T-helper 1 cell (primary cell): ENCODE measurements at places on chromosomes 4 and X.

DNA sequence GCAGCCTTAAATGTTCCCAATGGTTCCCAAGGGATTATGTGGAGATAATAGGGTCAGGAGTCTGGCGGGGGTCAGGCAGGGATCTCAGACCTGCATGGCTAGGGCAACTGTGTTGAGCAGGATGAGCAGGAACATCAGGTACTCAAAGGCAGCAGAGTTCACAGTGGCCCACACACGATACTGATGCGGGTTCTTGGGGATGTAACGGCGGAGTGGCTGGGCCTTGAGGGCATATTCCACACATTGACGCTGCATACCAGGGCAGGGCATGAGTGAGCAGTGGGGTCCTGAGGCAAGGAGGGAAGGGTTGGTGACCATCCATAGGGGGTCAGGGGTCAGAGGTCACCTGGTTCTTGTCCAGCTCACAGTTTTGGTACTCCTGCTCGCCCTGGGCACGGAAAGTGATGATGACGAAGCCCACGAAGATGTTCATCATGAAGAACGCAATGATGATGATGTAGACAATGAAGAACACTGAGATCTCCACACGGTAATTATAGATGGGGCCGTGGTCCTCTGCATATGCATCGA is 15.1 kb upstream of the SYP start:
- DNase-seq, result no peak

GRCh38 chr4:11039634-11040131 is 355.1 kb upstream of the CLNK start:
- no peak for DNase-seq

DNA sequence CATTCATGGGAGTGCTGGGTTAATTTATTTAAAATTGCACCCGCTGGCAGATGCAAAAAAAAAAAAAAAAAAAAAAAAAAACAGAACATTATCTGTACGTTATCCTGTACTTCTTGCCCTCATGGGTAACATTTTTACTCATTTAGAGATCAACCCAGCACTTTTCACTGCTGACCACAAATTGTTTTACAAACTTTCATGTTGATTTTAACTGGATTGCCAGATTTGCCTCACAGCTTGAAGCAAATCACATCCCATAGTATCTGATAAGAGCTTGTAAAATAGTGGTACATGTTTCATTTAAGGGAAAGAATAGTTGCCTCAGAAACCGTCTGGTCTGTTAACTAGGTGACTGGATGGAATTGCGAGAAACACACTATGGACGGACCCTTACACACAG is 640.8 kb downstream of the TRIML1 start:
- DNase-seq, result no peak

- no peak for DNase-seq
These were observed 61.6 kb downstream of the KIT start for GRCh38 chr4:54719378-54719777.

DNA sequence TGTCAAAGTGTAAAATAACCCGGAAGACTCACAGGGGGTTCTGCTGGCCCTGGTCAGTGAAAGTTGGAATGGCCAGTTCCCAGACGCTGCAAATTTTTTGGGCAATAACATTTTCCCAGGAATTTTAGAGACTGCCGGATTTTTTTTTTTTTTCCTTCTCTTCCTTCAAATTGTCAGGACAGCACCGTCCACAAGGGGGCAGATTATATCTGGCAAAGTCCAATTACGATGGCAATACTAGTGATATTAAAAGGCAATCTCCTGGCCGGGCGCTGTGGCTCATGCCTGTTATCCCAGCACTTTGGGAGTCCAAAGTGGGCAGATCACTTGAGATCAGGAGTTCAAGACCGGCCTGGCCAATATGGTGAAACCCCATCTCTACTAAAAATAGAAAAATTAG is 20.5 kb downstream of the SLC25A5 start:
- DNase-seq, result no peak

DNA sequence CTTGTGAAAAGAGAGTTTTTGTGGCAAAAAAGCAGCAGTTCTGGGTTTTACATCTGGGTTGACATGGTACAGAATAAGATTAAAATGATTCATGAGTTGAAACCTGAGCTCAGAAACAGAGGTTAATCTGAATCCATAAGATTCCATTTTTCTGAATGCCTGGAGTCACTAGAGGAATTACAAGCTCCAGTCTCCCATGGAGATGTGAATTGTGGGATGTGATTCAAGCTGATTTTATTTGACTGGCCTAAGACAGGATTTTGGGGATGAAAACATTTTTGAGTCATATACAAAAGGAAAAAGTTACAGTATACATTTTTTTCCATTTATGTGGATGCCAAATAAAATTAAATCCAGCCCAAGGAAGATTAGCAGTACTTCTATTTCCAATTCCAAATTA is 161.1 kb downstream of the RBM46 start:
- DNase-seq, result no peak

- peak; percentile 9 for DNase-seq
These were observed 98.3 kb downstream of the HMX1 start for GRCh38 chr4:8773124-8773931.
